GDM1 (cell line): ENCODE measurements at places on chromosomes 12 and 14.
A peak's percentile ranks its signal among the peaks of the same experiment; 100 is the strongest.

DNA sequence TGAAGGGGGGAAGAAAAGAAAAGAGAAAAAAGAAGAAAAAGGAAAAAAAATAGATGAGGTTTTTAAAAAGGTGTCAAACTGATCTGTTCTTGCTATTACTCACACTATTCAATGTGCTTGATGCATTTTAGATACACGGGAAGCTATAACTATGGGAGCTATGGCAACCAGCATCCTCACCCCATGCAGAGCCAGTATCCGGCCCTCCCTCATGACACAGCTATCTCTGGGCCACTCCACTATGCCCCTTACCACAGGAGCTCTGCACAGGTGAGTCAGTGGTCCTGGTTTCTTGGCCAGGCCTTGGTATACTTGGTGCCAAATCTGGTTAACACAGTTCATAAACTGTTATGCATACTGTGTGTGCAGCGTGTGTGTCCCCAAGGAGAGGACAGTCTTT is 24.0 kb upstream of the RIC8B start:
- DNase-seq: no peak

- no peak for DNase-seq
Observed at GRCh38 chr14:33342299-33342974, 403.8 kb downstream of the NPAS3 start.

DNA sequence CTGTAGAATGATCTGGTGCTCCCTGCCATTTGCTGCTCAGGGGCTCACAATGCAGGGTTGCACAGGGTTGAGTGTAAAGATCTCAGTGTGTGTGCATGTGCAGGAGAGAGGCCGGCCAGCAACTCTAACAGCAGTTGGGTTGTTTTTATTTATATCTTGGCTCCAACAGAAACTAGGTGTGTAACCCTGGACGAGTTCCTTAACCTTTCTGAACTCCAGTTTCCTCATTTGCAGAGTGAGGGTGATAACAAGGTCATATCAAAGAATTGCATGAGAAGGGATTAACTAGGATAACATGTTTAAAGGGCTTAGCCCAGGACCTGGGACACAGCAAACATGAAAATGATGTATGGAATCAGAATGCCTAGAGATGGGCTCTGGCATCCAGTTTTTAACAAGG is 14.8 kb upstream of the JDP2 start:
- no peak for DNase-seq

DNA sequence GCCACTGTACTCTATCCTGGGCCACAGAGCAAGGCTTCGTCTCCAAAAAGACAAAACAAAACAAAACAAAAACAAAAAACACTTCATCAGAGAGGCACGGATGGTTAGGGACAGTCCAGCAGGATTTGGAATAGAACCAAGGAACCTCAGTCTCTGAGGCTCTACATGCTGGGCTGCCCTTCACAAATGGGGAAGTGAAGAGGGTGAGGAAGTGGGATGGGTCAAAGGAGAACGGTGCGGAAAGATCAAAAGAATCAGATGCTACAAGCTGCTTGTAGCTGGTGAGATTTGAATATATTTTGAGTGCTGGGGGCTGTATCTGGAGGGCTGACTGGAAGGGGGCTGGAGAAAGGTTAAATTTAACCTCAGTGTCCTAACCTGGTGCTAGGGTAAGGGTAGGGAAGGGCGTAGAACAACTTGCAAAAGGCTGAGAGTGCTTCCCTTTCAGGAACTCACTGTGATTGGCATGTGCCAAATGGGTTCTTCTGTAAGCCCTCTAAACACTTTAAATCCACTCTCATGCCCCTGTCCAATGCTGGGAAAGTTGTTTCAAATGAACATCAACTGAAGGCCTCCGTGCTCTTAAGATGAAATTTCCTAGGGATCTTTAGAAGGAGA is 4.6 kb downstream of the FOXJ2 start:
- DNase-seq: peak; percentile 44

- no peak for DNase-seq
Observed at GRCh38 chr12:65891987-65892481, 67.8 kb downstream of the HMGA2 start.

- no peak for DNase-seq
Observed at GRCh38 chr14:102085948-102086708, 716 bp downstream of the HSP90AA1 start.

- no peak for DNase-seq
Observed at GRCh38 chr12:122309564-122310121, 43.3 kb upstream of the VPS33A start.

GRCh38 chr12:76901628-76902380 is 23.0 kb upstream of the CSRP2 start:
- DNase-seq: peak; percentile 30

GRCh38 chr14:50249136-50249775 is 17.9 kb upstream of the SOS2 start:
- no peak for DNase-seq

DNA sequence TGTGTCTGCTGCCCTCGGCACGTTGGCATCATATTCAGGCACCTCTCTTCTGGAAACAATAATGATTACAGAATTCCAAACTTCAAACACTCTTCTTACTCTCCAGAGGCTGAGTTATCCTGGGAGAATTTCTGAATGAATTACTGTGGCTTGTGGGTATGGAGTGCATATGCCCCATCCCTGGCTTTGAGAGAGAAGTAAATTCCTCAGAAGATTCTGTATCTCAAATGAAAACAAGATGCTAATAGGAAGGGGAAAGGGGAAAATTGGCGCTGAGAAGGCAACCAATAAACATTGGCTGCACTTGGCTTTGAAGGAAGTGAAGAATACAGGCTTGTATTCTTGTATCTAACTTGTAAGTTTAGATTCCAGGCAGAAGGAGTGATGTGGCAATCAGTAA is 132.0 kb upstream of the NOVA1 start:
- DNase-seq: no peak

DNA sequence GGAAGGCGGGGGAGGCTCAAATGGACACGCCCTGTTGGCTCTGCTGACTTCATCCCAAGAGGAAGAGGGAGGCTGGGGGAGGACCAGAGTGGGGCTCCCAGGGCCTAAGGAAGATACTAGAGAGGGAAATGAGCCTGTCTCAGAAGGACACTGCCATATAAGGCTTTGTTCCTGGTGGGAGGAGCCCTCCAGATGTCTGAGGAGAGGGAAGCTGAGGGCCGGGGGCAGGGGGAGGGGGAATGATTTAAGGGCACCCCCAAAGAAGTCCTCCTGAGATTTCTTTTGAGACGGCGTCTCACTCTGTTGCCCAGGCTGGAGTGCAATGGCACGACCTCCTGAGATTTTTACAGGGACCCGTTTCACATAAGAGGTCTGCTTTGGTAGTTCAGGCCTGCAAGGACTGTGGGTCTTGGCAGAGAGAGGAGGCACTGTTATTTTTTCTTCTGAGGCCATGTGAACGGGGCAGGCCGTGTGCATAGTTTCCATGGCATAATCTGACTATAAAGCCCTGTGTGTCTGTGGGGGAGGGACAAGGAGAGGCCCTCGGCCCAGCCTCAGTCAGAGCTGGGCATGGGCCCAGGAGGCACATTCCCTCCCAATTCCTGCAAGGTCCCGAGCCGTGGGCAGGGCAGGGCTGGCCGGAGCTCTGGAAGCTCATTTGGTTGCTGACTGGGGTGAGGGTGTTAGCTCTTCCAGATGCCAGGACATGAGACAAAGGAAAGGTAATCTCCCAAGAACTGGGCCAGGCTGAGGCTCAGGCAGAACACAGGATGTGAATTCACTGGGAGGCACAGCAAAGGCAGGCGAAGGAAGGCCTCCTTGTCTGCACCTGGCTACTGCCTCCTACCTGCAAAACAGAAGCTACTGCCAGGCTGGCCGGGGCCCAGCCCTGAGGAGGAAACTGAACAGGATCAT is 22.2 kb upstream of the PLEKHG3 start:
- DNase-seq: no peak

DNA sequence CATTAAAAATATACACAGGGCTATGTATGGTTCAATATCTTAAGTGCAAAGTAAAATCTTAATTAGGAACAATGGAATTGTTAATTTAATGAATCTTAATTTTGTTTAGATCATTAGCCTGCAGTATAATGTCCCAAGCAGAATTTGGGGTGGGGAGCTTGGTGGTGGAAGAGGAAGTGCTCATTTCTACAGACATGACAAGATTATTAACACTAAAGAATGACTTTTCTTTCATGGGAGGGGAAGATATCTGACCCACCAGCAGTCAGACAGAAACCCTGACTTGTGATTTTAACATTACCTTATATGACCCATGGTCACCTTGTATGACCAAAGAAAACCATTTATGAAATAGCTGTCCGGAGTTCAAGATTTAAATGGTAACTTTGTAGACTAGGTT is 41.3 kb upstream of the HIF1A start:
- no peak for DNase-seq

- no peak for DNase-seq
Observed at GRCh38 chr14:24992624-24993360, 57.2 kb downstream of the STXBP6 start.

DNA sequence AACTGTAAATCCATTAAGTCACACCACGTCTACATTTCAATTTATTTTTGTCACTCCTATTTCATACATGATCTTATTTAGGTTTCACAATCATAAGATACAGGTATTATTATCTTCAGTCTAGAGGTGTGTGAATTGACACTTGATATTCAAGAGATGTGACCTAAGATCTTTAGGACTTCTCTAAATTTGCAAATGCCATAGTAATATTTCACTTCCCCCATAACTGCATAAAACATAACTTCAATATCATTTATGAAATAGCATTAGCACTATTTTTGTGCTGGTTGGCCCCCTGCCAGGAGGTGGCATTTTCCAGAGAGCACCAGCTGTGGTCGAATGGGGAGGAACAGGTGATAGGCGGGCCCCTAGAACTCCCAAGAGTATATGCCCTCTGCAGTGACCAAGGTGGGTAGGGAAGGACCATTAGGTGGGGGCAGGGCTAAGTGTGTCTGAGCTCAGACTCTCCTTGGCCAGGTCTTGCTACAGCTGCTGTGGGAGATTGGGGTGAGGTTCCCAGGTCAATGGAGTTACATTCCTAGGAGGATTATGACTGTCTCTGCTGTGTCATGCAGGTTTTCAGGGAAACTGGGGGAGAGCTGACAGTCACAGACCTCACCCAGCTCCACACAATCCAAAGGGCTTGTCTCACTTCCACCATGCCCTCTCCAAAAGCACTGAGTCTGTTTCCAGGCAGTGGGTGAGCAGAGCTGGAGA is 49.2 kb upstream of the ERGIC2 start:
- DNase-seq: no peak
